IPS DF 6.9 (cell line): ENCODE measurements at places on chromosomes 3 and 15.

- DNase-seq, result no peak
Observed at GRCh38 chr3:85170646-85171045, 211.9 kb downstream of the CADM2 start.

DNA sequence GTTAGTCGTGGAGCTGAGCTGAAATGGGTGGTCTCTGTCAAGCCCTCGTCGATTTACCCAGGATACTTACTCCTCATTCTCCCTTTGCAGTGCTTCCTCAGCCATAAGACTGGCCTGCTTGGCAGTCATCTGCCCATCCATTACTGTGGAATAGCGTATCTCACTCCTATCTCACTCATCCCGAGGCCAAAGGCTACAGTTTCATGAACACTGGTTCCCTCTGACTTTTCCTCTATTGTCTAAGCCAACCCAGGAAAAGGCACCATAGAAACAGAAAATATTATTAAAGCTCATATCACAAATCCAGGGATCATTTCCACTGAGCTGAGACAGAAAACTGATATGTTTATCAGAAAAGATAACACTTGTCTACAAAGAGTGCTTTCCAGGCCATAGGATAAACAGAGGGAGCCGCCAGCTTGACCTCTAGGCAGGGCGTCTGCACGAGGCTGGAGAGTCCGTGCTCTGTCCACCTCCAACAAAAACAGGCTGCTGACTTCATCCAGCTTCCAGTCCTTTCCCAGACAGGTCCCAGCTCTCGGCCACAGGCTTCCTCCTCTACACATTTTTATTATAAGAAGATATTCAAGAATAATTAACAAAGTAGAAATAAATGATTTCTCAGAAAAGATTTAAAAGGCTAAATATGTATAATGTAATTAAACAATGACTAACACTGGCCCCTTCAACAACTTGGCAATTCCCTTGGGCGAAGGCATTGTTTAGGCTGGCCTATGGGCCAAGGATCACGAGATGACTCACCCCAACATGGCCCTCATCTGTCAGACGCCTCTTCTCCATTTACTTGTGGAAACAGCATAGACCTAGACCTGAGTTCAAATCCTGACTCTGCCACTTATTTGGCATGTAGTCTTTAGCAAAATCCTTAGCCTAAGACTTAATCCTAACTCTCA, 27.4 kb upstream of the BOC start:
- DNase-seq, result no peak

- no peak for DNase-seq
Observed at GRCh38 chr15:87575896-87576473, 680.6 kb downstream of the NTRK3 start.

- DNase-seq, result no peak
Observed at GRCh38 chr3:13852638-13853009, 27.2 kb downstream of the WNT7A start.
